CD8-positive, alpha-beta T cell (primary cell): ENCODE measurements at places on chromosomes 6 and 20.

DNA sequence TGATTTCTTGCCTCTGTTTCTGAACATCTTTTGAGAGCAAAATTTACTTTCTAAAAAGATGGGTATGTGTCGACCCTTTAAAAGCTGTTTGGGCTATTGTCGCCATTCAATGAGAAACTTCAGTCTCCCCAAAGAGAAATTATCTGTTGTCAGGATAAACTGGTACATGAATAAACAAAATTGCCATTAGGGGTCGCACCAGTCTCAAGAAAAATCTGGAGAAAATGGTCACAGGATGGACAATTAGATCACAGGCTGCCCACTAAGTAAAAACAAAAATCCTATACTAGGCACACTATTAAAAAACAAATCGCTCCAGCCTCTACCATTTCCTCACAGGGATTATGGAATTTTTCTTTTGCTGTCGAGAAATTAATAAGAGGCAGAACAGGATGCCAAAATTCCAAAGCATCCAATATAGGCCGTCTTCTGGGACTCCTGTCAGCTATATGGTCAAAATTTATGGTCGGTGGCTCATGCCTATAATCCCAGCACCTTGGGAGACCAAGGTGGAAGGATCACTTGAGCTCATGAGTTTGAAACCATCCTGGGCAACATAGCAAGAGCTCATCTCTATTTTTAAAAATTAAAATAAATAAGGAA, 5.5 kb upstream of the HLA-E start:
- no peak for DNase-seq

DNA sequence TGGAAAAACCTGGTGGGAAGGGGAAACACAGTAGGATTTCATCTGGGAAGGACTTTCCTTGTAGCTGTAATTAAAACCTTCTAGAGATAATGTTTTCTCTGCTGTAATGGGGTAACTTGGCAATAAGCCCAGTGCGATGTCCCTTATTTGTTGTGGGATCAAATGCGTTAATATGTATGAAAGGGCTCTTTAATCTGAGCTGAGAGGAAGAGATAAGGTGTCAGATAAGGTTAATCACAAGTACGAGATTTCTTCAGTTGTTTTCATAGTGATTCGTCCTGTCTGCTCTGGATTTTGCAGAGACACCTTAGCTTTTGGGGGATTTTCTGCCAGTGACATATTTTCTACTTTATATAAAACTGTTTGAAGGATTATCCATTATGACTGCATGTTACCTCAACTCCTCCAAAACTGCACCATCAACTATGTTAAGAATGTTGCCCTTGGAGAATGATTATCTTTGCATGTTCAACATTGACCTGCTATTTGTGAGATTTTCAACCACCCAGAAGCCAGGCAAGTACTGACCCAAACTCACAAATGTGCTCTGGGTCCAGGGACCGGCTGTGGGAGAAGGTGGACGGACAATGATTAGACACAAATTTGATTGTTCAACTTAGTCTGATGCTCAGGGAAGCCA, 21.2 kb upstream of the ELOVL5 start:
- no peak for DNase-seq

DNA sequence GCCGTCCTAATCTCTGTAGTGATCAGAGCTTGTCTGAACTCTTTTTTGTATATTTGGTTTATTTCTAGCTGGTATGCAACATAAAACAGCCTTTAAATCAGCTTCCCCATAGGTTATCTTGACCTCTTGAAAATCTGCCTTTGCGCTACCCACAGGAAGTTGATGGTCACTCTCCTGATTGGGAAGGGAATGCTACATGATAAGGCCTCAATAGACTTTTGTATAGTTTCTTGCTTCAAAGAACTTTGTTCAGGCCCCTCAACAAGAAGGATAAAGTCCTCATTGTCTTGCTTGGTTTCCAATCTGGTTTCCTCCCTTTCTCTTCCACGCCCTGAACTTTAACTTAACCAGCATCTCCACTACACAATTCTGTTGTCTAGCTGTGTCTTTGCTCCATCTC, 95.4 kb upstream of the TENT5A start:
- no peak for DNase-seq

- DNase-seq: no peak
Observed at GRCh38 chr6:7048894-7049293, 58.9 kb upstream of the RREB1 start.
